Ecto neural progenitor cell (in vitro differentiated cells): ENCODE measurements at places on chromosomes 1 and 21.

- DNase-seq = no peak
Measured at GRCh38 chr1:44613941-44614340, 60.3 kb downstream of the TMEM53 start.

DNA sequence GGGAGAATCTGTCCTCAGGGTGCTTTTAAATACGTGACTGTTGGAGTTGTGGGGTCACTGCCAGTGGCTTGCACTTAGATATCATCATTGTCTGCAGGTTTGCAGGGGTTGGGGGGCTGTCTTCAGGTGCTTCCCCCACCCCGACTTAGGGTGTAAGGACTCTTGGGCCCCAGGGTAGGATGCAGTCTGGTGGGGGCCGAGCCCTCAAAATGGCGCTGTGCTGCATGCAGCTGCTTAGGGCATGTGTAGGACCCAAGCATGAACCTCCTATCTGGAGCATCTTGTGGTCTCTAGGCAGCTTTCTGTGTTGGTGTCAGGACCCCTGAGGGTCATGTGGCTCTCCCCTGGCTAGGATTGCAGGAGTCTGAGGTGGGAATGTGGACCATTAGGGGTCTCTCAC, 55.6 kb upstream of the B3GALT2 start:
- DNase-seq = no peak

GRCh38 chr1:1982379-1983232, 21.0 kb downstream of the CFAP74 start:
- no peak for DNase-seq

GRCh38 chr1:79519084-79519760, 512.7 kb upstream of the ADGRL4 start:
- no peak for DNase-seq

DNA sequence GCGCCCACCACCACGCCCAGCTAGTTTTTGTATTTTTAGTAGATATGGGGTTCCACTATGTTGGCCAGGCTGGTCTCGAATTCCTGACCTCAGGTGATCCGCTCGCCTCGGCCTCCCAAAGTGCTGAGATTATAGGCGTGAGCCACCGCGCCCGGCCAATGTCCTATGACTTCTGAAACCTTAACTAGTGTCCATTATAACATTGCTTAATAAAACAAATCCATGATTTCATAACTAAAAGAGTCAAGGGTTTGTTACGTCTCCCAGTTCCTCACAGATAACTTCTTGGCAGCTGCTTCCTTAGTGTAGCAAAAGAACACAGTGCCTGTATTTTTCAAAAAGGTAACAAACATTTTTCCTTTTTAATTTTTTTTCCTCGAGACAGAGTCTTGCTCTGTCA, 53.6 kb downstream of the FBXO42 start:
- no peak for DNase-seq

DNA sequence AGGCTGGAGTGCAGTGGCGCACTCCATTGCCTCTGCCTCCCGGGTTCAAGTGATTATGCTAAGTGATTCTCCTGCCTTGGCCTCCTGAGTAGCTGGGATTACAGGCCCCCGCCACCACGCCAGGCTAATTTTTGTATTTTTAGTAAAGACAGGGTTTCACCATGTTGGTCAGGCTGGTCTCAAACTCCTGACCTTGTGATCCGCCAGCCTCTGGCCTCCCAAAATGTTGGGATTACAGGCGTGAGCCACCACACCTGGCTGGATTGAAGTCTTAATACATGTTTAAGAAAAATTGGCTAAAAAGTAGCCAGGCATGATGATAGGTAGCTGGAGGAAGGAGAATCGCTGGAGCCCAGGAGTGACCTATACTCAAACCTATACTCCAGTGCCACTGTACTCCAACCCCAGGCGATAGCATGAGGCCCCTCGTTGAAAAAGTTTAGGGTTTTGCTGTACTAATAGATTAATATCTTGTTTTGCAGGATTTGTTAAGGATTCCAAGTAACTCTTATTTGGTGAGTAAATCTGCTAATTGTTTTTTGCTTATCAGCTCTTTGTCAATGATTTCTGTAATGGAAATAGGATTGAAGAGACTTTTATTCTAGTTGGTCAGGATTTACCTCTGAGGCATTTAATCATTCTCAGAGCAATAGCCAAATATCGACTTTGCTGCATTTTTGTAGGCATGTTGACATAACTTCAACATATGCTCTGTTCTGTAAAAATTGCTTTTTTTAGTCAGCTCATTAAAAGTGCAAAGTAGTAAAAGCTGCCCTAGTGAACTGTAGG, 2.0 kb downstream of the RCC1 start:
- DNase-seq = no peak

- DNase-seq = no peak
Measured at GRCh38 chr1:221851336-221851735, 109.4 kb upstream of the DUSP10 start.

GRCh38 chr1:240801442-240801841, 189.5 kb upstream of the GREM2 start:
- no peak for DNase-seq

- DNase-seq = no peak
Measured at GRCh38 chr1:39529901-39530535, 38.6 kb downstream of the BMP8A start.

- DNase-seq = no peak
Measured at GRCh38 chr1:13512472-13512871, 1.3 kb downstream of the LRRC38 start.

DNA sequence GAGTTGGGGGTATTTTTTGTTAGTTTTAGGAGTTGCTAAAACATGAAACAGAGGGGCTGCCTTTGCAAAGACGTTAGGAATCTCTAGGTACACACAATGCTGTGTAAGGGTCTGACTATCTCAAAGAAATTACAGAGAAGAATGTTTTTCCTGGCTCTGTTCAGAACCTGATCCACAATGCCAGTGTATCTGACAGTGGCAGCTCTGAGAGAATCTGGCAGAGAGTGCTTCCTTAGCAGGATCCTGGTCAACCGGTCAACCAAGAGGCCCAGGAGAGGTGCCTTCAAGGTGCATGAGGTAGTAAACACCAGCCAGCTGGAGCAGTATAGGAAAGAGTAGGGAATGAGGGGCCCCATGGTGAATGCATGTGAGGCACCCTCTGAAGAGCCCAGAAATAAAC, 40.9 kb upstream of the RGS1 start:
- no peak for DNase-seq

DNA sequence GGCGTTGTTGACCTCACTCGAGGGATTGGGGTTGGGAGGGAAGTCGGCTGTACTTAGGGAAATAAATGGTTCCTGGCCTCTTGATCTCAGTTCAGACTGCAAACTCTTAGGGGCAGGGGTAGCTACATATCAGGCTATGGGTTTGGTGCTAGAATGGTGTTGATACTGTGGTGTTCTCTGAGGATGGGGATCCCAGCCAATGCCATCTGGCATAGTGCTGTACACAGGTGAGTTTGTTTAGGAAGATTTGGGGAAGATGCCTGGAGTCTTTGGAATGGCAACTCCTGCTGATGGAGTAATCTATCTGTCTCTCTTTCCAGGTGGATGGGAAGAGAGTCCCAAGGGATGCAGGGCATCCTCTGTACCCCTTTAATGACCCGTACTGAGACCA, 14.3 kb upstream of the NASP start:
- DNase-seq = no peak

- no peak for DNase-seq
Measured at GRCh38 chr1:196312739-196313138, 295.5 kb downstream of the KCNT2 start.

DNA sequence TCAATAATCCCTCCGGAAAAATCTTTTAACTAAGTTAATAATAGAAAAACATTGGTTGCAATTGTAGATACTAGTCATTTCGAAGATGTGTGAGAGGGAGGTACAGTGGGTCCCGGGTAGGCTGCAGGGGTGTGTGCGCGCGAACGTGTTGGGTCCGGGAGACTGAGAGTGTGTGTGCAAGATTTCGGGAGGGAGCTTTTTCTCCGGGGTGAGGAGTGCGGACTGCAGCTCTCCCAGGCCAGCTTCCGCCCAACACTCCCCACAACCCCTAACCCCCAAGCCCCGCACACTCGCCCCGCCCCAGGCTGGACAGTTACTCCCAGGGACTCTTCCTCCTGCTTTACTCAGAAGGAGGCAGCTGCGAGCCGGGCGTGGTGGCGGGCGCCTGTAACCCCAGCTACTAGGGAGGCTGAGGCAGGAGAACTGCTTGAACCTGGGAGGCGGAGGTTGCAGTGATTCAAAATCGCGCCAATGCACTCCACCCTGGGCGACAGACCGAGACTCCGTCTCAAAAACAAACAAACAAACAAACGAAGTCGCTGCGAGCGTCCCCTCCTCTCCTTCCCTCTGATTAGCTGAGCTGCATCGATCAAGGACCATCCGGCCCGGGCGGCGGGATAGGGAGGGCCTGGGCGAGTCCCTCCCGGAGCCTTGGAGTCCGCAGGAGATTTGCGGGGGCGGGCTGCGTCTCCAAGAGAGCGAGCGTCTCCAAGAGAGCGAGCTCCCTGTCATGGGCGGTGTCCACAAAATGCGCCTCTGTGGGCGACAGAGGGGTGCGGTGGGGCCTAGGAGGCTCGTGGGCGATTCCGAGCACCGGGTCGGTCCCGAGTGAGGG, 28.3 kb upstream of the PPM1J start:
- DNase-seq = no peak

DNA sequence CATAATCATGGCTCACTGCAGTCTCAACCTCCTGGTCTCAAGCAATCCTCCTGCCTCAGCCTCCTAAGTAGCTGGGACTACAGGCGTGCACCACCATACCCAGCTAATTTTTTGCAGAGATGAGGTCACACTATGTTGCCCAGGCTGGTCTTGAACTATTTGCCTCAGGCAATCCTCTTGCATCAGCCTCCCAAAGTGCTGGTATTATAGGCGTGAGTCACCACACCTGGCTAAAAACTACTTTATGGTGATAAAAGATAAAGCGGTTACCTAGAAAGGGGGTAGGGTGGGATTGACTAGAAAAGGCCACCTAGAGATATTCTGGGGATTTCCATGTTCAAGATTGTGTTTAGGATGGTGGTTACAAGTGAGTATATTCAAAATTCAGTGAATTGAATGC, 5.0 kb downstream of the TSTD1 start:
- DNase-seq = no peak

- no peak for DNase-seq
Measured at GRCh38 chr1:88647249-88647645, 36.8 kb upstream of the PKN2 start.

DNA sequence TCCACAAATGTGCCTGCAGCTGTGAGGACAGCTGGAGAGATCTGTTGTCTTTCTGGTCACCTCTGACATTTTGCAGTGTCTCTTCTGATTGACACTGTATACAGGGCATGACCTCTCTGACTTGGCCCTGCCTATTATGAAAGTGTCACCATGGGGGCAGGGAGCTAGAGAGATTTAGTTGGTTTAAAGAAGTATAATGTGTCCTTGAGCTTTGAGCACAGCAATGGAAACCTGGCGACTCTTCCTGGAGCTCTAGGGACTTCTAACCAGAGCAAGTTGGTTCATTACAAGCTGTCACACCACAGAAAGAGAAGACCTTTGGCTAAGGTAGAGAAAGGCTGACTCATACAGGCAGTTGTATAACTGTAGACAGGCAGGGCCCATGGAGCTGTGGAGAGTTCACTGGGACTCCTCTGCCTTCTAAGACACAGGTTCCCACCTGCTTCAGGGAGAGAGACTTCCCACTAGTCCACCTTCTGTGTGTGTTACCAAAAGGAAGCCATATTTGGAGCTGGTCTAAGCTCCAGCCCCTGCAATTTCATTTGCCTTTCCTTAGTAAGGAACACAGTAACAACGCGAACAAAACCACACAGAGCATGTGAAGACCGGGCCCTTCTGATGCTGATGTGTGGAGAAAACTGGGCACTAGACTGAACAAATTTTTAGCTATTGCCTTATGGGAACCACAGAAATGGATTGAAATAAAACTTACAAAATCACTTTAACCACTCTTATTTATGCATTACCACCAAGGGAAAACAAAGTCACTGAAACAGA, 90.5 kb upstream of the ADAR start:
- DNase-seq = no peak

DNA sequence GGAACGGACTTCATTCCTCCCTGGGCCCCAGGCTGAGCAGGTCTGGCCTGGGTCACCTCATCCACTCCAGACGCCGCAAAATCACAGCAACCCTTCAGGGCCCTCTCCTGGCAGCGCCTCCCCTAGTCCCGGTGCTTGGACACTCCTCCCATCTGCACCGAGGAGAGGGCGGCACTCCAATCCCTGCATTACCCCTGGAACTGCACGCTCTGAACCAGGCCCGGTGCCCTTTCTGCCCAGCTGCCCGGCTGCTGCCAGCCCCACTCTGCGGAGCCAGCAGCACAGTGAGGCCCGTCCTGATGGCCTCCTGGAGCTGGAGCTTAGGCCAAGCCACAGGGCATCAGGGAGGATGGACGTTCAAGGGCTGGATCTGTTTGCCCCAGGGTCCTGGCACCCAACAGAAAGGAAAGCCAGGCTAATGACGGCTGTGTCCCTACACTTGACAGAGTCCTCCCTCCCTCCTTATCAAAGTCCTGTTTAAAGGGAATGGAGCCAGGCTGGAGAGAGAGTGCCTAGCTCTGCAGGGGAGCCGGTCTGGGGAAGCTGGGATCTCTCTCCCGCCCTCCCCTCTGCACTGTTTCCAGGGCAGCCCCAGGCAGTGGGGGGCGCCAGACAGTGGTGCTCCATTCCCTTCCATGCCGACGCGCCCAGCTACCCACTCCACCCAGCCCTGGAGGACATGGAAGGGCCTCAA, 12.7 kb downstream of the COL6A2 start:
- peak; percentile 40 for DNase-seq

- no peak for DNase-seq
Measured at GRCh38 chr1:171515299-171515698, 30.0 kb downstream of the PRRC2C start.

- DNase-seq = no peak
Measured at GRCh38 chr1:245383396-245384330, 228.9 kb downstream of the KIF26B start.

DNA sequence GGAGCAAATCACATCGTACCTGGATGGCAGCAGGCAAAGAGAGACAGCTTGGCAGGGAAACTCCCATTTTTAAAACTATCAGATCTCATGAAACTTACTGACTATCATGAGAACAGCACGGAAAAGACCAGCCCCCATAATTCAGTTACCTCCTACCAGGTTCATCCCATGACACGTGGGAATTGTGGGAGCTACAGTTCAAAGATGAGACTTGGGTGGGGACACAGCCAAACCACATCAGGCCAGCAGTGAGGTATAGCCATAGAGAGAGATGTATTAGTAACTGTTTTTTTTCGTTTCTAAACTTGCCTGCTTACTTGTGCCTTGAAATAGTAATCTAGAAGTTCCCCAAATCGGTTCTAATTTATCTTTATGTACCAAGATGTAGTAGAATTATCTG, 48.9 kb downstream of the AK4 start:
- DNase-seq = no peak

DNA sequence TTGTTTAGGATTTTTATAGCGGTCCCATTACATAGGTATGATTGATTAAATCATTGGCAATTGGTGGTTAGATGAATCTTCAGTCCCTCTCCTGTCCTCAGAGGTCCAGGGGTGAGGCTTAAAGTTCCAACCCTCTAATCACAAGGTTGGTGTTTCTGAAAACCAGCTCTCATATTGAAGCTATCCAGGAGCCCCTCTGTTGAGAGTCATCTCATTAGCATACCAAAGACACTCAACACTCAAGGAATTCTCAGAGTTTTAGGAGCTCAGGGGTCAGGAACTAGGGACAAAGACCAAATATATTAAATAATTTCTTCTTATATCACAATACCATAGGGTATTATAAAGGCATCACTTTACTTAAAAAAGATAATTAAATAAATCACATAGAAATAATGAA, 23.3 kb downstream of the FCRL2 start:
- DNase-seq = no peak

- no peak for DNase-seq
Measured at GRCh38 chr1:55285834-55286233, 70.7 kb upstream of the USP24 start.
